Epithelial cell of alveolus of lung (primary cell): ENCODE measurements at places on chromosomes 4 and X. TPM values are rescaled to one million over a fixed set of nuclear protein-coding genes. Genes with fewer than 3 reads are reported as not detected.

Gene RPA4
- total RNA-seq = 0.39 and 0.72 TPM in 2 replicates

Gene IL2RG
- total RNA-seq = not detected in 2 replicates

Gene AP1AR
- total RNA-seq = 5.5 and 19.0 TPM in 2 replicates

Gene MSX1
- total RNA-seq = 1.2 and 2.2 TPM in 2 replicates

Gene GRID2
- under 0.01 and 0.08 TPM in 2 replicates for total RNA-seq

Gene SSX4
- total RNA-seq = not detected in 2 replicates

Gene ZNF81
- 4.0 and 5.0 TPM in 2 replicates for total RNA-seq

Gene SSX1
- total RNA-seq = not detected in 2 replicates

Gene AFP
- 0.13 TPM in 1 of 2 replicates, not detected in the other for total RNA-seq

Gene SOD3
- total RNA-seq = 2.7 and 4.2 TPM in 2 replicates

Gene AKAP4
- not detected in 2 replicates for total RNA-seq
